ENCODE measurements at places on chromosomes 6 and 20.

GRCh38 chr6:10323018-10323417, 91.9 kb downstream of the TFAP2A start:
- DNase-seq = no peak

- DNase-seq = no peak
Measured at GRCh38 chr6:41527721-41528408, 18.3 kb upstream of the FOXP4 start.

GRCh38 chr6:44966449-44967092, 361.6 kb upstream of the RUNX2 start:
- peak; percentile 24 for DNase-seq

GRCh38 chr6:7451326-7451725, 61.7 kb downstream of the RIOK1 start:
- DNase-seq = no peak

- DNase-seq = no peak
Measured at GRCh38 chr6:7819431-7820015, 91.1 kb downstream of the TXNDC5 start.

DNA sequence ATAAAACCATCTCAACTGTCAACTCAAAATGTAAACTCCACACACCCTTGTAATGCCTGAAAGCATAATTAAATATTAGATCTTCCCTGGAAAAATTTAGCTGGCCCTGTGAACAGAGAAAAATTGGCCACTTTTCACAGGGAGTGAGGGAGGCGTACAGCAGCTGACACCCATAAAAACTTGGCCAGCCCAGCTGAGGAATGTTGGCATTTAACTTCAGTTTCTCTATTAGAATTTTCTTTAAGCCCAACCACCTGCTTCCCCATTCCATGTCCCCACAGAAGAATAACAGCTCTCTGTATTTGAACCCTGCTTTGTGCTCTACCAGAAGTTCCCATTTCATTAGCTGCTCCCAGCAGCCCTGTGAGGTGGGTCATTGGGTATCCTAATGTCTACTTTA, 41.0 kb downstream of the PKHD1 start:
- no peak for DNase-seq

DNA sequence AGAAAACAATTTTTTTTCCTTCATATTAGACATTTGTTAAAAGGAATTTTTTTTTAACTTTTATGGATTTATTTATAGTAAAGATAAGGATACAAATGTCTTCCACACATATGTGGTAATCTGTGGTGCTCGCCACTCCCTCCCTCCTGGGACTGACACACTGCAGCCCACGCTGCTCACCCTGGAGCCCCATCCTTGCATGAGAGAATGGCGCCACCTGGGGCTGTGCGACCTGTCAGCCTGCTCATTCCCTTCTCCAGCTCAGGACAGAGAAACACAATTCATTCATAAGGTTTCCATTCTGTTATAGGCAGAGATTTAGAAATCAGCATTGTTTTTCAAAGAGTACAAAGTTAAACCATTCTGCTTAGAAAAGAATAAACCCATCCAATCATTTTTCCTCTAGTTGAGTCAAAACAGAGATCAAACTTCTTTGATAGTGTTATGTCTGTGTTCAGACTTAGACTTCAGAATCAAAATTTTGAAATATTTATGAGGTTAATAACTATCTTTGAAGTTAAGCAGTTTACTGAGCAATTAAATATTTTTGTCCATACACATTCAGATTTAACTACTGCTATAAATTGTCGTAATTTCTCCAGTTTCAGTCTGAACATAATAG, 42.8 kb upstream of the DYNLRB1 start:
- peak; percentile 64 for DNase-seq

DNA sequence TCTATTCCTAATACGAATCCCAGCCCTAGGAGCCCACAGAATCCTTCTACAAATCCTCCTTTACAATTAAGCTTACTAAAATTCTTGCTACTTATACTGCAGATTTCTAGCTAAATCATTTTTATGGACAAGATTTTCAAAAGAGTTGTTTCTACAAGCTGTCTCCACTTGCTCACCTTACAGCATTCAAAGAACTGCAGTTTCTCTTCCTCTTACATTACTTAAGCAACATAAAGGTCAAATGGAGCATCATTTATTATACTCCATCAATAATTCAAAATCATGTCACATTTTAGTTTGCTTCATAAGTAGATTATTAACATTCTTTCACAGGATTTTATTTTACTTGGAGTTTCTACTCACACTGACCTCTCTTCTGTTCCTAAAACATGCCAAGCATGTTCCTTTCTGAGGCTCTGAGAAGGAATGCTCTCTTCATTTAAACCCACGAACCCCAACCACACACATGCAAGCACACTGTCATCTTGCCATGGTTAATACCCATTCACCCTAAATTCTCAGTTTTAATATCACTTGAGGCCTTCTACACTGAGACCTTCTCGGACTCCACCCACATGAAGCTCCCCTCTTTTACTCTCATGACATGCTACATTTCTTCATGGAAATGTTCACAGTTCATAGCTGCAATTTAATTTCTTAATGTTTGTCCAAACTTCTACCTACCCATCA, 388.2 kb downstream of the TBC1D32 start:
- DNase-seq = no peak

DNA sequence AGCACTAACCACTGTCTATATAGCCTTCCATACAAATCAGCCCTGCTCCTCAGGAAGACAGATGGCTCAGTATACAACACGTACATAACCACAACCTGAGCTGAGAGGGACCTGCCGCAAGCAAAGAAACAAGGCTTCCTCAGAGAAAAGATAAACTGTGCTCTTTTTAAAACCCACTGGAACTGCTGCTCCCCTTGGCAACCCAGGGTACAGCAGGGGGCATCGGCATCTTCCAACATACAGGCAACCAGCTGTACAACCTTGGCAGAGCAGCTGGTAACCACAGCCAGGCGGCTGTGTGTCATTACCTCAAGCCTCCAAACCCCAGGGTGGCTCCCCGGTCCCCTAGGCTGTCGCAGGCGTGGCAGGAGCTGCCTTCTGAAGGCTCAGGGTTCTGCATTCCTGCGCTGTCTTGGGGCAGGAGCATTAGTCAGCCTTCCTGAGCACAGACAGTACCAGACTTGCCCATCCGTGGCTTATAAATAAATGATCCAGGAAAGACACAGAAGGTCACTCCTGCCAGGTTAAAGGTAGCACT, 249.5 kb downstream of the ADGRG6 start:
- DNase-seq = no peak

DNA sequence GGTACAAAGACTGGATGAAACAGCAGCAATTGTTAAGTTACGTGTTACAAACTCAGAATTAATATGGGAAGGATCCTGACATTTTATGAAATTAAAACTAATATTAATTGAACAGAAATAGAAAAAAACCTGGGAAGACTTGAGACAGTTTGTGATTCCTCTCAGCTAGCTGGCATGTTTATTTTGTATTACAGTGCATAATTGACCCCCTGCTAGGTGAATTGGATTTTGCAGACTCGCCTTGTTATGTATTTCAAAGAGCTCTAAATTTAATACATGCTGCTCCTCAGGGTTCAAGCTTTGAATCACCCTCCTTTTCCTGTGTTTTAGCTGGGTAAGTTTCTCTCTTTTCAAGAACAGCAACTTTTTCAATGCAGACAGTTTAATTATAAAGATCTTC, 339.4 kb downstream of the PLCB1 start:
- no peak for DNase-seq

DNA sequence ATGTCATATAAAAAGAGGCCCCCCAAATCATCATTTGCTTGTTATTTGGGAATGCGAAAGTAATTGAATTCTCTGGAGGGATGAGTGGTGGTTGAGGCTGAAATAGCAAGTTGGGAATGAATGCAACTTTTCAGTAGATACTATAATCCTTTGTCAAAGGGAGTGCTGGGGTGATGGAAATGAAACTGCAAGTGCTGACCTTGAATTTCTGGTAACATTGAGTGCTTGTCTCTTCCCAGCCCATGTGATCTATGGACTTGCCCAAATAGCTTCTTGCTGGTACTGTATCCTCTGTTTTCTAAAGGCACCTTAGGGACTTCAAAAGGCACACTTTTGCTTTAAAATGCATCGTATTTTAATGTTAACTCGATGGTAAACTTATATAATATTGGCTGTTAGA, 14.8 kb downstream of the PAQR8 start:
- DNase-seq = no peak

DNA sequence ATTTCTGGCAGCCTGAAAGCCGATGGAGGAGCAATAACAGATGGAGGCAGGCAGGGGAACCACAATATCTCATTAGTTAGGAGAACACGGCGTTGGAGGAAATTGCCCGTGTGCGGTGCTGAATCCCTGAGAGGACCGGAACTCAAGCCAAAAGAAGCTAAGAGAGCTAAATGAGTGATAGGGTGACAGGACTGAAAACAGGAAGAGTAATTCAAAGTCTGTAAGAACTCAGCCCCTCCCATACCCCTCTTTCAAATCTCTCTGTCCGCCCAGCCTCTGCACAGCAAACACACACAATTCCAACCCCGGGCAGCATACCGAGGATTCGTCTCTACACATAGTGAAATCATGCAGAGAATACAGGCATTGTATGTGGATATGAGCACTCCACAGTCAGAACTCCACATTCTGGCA, 2.6 kb upstream of the IPCEF1 start:
- DNase-seq = no peak

DNA sequence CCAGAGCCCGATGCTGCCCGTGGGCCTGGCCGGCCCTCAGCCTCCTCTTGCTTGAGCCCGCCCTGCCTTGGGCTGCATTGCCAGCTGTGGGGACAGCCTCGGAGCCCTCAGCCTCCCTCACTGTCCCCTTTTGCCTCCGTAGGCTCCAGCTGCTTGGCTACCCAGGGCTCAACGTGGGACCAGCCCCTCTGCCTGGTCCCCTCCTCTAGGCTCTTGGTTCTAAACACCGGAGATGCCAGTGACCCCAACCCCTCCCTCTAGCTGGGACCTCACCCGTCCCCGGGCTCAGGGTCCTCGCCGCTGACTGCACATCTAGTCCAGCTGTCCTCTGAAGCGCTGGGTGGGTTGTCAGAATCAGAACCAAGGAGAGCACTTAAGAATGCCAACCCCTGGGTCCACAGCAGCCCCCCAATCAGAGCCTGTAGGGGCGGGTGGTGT, 345.2 kb downstream of the ZFAND3 start:
- no peak for DNase-seq

GRCh38 chr6:137237413-137238170, 18.4 kb upstream of the IFNGR1 start:
- peak; percentile 4 for DNase-seq

GRCh38 chr6:4487538-4487937, 288.7 kb upstream of the CDYL start:
- DNase-seq = peak; percentile 93

DNA sequence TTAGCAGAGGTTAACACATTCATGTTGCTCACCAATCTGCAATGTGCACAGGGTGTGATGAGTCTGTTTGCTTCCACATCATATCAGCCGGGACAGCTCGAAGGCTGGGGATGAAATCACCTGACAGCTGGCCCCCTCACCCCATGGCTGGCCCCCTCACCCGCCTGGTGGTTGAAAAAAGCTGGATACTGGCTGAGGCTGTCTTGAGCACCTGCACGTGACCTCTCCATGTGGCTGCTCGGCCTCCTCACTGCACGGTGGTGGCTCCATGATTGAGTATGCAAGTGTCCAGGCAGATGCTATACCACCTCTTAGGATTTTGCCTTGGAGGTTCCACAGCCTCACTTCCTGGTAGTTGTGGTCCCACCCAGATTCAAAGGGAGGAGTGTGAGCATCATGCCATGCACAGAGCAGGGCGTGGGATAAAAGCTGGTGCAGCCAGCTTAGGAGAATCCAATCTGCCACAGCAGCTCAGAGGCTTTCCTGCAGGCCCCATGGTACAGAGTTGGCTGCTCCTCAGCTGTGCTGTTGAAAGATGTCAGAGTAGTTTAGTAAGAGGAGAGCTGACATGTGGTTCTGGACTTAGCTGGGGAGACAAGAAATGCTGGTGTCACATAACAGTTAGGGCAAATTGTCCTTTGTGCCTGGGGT, 29.6 kb upstream of the SYNDIG1 start:
- no peak for DNase-seq

GRCh38 chr6:41684311-41685180, 46.3 kb downstream of the MDFI start:
- no peak for DNase-seq

DNA sequence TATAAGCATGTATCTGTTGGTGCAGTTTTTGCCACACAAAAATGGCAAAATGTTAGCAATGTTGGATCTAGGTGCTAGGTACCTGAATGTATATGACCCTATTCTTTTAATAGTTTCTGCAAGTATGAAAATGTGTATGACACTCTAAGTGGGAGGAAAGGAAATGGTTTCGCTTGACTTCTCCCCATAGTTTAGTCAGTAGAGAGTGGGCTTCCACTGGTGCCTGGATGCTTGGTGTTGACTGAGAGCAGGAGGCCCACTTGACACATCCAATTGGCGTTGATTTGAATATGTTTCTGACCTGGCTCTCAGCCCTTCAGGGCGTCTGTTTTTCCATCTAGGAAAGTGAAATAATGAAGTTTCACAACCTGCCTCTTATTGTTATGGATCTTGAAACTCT, 41.8 kb upstream of the GABRR1 start:
- no peak for DNase-seq

DNA sequence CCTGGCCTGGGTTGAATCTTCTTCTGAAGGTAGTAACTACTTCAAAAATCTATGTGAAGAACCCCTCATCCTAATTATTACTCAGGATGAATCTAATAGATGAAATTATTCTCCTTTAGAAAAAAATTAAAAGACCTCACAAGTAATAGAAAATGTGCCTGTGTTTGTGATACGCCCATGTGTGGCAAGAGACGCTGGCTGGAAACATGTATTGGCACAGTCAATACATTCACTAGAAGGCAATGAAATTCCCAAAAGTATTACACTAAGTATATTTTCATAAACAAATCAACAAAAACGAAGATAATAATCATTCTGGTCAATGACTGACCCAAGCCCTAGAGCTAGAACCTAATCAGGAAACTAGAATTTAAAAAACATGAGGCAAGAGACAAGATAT, 64.0 kb downstream of the B4GALT5 start:
- DNase-seq = no peak

DNA sequence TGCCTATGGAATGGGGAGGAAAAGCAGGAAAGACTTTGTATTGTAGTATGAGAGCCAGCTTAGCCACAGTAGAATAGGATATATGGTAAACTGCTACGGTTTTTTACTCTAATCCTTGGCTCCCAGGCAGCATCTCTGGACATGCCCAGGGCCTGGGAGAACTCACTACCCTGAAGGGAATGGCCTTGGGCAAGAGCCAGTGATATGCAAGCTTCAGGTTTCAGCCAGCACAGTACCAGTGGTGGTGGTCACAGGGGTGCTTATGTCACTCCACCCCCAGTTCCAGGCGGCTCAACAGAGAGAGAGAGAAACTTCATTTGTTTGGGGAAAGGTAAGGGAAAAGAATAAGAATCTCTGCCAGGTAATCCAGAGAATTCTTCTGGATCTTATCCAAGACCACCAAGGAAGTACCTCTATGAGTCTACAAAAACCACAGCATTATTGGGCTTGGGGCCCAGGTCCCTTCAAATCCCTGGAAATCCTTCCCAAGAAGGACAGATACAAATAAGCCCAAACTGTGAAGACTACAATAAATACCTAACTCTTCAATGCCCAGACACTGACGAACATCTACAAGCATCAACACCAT, 121.2 kb downstream of the THBS2 start:
- no peak for DNase-seq

DNA sequence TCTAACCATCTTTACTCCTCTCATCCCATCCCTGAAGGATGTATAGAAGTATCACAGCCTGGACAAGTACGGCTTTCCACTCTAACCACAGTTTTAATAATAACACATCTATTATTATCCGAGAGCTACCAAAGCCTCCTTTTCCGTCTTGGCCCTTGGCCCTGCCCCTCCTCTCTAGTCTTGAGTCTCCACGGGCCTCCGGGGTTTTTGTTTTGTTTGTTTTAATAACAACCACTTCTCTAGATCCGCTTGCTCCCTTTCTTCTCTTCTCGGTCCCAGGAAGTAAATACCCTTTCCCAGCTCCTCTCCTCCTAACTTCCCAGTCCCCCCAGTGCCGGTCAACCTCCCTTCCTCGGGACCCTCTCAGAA, 661 bp downstream of the LCA5 start:
- DNase-seq = peak; percentile 40

Measured in DMS53 (cell line).